ENCODE measurements at places on chromosomes 6 and 20.

DNA sequence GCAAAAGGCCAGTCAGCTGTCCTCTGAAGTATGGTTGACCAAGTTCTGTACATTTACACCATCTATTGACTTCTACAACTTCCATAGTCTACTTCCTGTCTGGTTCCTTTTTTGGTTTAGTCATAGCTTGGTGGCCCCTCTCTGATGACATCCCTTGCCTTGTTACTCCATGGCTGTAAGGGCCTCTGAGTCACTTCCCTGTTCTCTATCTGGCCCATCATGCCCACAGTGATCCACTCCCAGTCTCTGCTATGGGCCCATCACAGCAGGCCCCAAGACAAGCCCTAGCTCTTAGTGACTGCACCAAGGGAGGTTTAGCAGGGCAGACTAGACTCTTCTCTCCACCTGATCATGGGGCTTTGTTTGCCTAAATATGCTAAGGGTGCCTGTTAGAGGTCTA, 441.6 kb downstream of the HACE1 start:
- DNase-seq = no peak

GRCh38 chr6:145091586-145092142, 643.7 kb downstream of the EPM2A start:
- no peak for DNase-seq

- no peak for DNase-seq
Observed at GRCh38 chr20:16952965-16953364, 204.8 kb downstream of the OTOR start.

- DNase-seq = no peak
Observed at GRCh38 chr20:16321291-16321690, 252.0 kb downstream of the KIF16B start.

DNA sequence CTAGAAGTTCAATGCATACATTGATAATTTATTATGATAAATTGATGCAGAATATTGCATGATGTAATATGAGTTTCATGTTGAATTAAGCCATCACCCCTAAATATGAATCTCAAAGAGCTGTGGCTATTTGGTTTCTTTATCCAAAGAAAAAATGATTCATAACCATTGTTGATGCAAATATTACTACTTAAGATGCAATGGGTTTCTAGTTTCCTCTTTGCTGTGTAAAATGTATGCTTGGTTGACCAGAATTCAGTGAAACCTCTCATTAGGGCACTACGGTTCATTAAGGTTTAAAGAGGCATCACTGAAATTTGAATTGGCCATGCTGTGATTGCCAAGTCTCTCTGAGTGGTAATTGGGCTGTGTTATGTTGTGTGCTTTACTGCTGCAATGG, 492.5 kb upstream of the FLRT3 start:
- DNase-seq = no peak

DNA sequence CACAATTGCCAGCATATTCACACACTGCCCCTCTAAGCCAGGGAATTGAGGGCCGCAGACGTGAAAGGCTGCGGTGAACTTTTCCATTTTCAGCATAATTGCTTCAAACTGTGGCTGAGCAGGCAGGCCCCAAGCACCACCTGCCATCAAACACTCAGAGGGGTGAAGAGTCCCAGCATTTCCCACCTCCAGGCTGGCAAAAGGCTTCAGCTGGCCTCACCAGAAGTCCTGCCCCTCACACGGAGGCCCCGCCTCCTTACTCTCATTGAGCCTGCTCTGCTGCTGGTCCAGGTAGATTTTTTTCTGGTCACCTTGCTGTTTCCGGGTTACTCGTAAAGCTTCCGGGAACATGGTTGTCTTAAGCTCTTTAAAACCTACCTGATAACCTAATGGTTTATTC, 52.0 kb upstream of the PRELID3B start:
- no peak for DNase-seq

DNA sequence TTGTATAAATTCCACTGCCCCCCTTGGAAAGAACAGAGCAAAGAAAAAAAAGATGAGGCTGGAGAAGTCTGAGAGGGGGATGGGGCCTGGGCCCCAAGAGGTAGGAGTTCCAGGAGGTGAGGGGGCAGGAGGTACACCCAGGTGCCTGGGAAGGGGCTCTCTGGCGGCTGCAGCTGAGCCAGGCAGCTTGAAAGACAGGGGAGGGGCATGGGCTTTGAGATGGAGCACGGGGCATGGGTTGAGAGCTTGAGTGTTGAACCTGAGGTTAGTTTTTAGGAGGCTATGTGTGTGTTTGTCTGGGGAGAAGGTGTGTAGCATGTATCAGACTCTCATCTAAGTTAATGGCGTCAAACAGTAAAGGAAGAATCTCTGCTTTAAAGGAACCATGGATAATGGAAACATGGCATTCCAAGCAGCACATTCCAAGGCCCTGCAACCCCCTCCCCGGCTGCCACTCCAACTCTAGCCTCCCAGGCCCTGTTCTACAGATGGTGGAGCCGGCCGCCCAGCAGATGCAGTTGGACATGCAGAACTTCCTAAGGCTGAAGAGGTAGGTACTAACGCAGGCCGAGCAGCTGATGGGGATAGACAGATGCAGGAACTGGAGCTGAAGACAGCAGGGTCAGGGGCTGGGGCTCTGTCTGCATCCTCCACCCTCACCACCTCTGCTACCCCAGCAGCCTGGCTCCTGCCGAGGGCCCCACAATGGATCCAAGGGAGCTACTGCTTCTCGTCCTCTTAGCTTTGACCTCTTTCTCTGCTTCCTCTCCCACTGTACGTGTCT, 42.1 kb downstream of the MDFI start:
- DNase-seq = no peak

All from hematopoietic multipotent progenitor cell treated with erythropoietin and hydrocortisone succinate and interleukin-3 and kit ligand, for 15 days (in vitro differentiated cells).